ENCODE measurements at places on chromosomes 5 and 9.
A peak's percentile ranks its signal among the peaks of the same experiment; 100 is the strongest.

DNA sequence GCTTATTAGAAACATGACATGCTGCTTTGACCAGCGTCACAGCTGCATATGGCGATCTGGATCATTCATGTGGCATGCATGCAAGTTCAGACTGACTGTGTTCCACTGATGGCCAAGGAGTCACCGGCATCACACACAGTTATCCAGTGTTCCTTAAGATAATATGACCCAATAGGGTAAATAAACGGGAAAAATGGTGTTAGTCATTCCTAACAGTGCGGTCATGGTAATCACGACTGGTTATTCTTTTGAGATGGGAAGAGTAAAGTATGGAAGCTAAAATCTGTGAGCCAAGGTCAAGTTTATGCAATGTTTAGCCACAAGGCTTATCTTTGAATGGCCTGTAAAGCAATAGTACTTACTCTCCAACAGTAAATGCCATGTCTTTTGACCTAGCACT lies 29.3 kb upstream of the LVRN start:
- DNase-seq: no peak

DNA sequence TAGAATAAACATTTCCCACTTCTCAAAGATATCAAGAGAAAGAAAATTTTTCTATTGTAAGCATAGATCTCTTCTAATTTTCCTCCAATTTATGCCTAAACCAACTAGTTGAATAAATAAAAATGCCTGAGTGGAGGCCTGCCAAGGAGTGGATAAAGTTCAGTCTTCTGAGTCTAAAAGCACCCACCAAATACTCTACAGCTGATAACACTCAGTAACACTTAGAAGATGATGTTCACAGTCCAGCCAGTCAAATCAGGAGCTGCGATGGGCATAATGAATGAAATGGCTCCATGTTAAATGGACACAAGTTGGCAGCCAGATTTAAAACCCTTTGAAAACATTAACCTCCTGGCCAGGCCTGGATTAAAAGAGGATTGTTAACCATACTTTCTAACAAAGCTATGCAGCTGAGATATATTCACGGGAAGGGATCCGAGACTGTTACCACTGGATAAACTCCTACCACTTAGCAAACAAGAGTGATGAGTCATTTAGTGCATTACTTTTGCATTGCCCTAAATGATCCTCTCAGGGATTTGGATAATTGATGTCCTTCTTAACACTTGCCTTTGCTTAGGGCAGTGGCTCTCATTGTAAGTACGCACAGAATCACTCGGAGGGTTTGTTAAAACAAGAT lies 63.7 kb upstream of the CCDC112 start:
- DNase-seq: no peak

GRCh38 chr9:29668732-29669131 lies 2095.5 kb upstream of the C9orf72 start:
- no peak for DNase-seq

DNA sequence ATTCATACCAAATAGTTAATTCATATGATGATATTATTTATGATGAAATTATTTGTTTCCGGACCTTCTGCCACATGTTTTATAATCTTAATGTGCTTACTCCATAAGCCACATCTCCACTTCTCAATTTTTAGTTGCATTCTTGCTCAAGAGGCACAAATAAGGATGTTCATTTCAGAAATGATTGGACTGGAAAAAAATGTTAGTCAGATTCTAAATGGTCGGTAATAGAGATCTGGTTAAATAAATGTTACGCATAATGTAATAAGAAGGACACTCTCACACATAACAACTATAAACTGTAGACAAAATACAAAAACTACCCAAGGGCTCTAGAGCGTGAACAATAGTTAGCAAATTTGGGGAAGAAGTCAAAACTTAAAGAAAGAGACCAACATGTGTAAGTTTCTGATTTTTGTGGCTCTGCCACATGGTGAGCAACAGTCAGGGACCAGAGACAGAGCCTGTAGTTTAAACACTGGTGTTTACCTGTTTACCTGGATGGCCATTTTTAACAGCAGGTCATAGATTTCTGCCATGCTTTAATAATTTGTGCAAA lies 554.3 kb upstream of the CLINT1 start:
- DNase-seq: no peak

- DNase-seq: no peak
Observed at GRCh38 chr5:135533794-135534193, 2.0 kb downstream of the NEUROG1 start.

DNA sequence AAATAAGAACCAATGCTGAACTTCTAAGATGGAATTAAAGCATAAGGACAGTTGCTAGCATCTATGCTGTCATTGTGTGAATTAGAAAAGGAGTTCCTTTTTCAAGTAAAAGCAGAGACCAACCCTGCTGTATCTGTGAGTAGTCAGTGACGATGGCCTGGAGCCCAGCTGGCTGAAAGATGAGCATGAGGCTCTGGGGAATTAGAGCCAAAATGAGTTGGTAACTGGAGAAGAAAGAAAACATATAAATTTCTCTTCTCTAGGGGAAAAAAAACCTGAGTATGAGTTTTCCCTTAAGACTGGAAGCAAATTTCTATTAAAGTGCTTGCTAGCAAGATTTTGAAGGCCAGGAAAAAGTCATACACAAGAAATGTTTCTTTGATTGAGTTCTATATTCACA lies 1.6 kb upstream of the SPZ1 start:
- DNase-seq: no peak

DNA sequence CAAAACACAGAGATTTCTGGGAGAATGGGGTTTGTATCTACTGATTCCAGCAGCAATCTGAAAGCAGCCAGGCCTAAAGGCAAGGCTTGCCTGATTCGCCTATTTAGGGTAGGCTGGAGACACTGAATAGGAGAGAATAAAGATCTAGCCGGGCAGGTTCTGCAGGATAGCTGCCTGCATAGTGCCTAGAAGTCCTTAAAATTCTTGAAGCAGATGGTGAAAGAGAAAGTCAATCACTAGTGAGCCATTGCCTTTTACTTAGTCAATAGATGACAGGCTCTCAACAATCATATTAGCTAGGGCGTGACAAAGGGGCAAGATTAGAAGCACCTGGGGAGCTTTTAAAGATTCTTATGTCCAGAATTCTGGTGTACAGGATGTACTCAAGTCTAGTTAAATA lies 522.7 kb downstream of the HTR1A start:
- no peak for DNase-seq

DNA sequence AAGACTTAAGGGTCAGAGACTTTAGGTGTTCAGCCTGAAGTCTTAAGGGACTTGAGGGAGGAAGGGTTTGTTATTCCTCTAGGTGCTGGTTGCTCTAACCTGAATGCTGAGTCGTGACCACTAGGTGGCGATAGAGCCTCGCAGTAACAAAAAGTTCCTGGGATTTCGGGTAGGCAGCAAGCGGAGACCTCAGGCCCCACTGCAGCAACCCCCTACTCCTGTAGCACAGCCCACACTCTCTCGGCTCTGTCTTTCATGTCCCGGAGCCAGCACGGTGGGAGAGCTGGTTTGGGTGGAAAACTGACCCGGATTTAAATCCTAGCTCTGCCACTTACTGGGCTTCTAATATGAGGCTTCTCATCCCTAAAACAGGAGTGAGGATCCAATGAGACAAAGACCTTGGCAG lies 100.3 kb upstream of the PANK3 start:
- peak; percentile 55 for DNase-seq

DNA sequence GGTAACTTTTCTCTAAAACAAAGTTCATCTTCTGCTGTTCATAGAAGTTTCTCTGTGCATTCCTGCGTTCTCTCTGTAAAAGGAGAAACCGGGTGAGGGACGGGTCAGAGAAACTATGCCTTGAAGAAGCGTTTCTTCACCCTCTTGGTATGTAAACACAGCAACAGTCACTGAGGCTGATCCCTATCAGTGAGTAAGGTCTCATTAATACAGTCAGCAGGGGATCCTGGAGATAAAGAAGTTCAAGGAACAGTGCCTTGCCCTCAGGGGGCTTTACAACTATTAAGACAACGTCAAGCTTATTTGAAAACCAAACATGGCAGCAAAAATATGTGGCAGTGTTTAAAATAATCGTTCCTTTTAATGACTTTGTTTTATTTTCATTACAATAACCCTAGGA lies 202.9 kb upstream of the IL12B start:
- DNase-seq: no peak

DNA sequence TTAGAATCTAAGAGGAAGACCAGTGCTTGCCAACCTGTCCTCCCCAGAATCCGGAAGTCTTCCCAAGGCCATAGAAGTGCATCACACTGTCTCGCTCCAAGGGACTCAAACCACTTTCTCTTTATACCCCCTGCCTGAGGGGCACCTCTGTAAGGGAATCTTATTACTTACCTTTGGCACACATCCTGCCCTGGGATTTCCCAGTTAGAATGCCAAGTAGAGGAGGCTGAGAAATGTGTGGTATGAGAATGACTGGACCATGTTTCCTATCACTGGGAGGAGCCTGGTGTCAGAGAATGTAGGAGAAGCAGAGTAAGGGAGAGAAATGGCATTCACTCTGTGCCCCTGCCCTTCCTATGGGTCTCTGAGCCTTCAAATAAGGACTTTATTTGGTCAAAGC lies 85.8 kb downstream of the AOPEP start:
- DNase-seq: no peak

DNA sequence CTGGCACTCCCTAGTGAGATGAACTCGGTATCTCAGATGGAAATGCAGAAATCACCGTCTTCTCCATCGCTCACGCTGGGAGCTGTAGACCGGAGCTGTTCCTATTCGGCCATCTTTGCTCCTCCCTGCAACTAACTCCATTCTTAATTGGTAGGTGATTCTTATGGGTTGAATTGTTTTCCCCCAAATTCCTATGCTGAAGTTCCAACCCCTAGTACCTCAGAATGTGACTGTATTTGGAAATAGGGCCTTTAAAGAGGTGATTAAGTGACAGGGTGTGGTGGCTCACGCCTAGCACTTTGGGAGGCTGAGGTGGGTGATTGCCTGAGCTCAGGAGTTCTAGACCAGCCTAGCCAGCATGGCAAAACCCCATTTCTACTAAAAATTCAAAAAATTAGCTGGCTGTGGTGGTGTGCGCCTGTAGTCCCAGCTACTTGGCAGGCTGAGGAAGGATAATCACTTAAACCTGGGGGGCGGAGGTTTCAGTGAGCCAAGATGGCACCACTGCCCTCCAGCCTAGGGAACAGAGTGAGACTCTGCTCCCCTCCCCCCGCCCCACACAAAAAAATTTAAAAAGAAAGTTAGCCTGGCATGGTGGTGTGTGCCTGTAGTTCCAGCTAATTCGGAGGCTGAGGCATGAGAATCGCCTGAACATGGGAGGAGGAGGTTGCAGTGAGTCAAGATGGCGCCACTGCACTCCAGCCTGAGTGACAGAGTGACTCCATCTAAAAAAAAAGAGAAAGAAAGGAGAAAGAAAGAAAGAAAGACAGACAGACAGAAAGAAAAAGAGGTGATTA lies 25.2 kb upstream of the FOCAD start:
- no peak for DNase-seq

DNA sequence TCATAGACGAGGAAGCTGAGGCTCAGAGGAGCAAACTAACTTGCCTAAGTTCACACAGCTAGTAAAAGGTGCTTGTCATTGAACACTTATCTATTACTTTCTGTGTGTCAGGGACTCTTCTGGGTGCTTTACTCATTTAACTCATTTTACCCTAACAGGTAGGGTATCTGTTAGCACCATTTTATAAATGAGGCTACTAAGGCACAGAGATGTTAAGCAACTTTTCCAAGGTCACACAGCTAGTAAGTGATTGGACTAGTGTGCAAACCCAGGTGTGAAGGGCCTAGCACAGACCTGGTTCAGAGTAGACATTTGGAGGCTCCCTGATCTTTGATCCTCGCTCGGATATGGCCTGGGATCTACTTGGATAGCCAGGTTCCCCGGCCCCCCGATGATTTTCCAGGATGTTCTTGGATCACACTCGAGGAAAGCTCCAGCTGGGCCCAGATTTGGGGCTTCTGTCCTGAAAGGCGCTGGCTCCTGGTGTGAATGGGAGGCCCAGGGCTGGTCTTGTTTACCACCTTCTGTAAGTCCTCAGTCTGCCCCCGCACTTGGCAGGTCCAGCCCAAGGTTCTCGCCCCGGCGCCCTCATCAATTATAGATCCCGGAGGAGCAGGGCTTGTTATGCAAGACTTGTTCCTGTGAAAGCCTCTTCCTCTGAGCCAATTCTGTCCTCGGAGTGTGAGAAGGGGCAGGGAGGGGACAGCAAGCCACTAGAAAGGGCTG lies 37.5 kb downstream of the GSN start:
- DNase-seq: no peak

- DNase-seq: no peak
Observed at GRCh38 chr5:168974082-168974481, 326.9 kb downstream of the SLIT3 start.

DNA sequence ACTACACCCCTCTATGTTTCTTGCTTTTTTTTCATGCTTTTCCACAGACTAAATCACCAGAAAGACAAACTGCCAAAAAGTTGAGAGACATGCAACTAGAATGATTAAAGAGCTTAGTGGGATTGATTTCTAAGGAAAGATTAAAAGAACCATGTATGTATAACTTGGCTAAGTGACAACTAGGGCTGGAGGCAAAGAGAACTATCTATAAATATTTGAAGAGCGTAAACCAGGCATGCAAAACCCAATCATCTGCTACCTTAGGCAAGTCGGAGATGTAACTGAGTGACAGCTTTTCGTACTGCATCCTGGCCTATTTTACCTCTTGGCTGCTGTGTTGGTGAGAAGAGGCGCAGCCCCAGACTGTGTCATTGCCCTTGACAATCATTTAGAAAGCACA lies 121.0 kb upstream of the TLX3 start:
- no peak for DNase-seq

DNA sequence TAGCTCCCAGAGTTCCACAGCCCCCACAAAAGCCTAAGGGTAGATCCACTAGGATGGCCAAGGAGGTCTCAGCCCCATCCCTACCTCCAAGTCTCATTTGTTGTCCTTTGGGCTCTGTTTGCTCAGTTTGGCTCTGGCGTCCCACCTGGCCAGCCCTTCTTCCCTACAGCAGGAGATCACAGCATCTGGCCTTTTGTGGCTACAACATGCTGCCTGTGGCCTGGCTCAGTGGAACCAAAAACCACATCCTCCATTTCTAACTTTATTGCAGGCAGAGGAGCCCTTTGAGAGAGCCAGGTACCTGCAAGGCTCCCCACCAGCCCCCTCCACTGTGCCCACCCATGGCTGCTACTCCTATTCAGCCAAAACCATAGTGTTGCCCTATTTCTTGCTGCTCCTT lies 11.4 kb downstream of the JADE2 start:
- no peak for DNase-seq

DNA sequence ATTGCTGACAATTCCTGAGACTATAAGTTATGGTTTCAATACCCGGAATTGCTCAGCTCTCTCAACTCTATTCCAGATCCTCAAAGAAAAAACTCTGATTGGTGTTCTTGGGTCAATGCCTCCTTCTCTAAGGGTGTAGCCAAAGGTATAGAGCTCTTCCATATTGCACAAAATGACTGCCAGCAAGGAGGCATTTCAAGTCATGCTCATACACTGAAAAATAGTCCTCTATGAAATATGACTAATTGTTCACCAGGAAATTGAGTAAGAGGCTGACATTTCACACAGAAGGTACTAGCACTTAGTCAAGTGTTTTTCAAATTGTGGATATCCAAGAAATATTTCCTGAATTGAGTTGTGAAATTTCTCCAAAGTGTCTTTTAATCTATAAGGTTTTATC lies 111.1 kb upstream of the KLF9 start:
- no peak for DNase-seq

- DNase-seq: no peak
Observed at GRCh38 chr9:86034863-86035734, 64.3 kb downstream of the GOLM1 start.

- DNase-seq: no peak
Observed at GRCh38 chr9:109401169-109401989, 80.5 kb upstream of the EPB41L4B start.

Measured in activated naive CD4-positive, alpha-beta T cell treated with anti-CD3 and anti-CD28 coated beads, Interleukin-2, amount 50 U/mL, for 16 hours (primary cell).